ENCODE measurements at places on chromosomes 1 and 21. TPM values are rescaled to one million over a fixed set of nuclear protein-coding genes. Genes with fewer than 3 reads are reported as not detected.

DNA sequence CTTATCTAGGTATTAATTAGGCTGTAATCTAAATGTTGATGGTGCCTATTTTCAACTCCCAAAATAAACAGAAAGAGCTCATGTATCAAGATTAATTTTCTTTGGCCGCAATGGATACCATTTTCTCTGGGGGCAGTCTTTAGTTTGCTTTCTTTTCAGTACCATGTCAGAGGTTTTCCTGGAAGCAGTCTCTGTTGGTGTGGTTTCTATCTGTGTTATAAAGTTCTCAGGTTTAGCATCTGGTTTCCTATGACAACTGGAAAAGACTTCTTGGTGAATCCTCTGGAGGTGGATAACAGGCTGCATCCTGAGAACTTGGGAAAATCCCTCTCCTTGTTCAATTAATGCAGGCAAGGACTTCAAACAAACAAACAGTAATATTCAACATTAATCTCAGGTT, 38.7 kb upstream of the BATF3 start:
- DNase-seq: peak; percentile 69

- DNase-seq: no peak
Observed at GRCh38 chr1:243902100-243902499, 52.1 kb upstream of the AKT3 start.

GRCh38 chr1:152735648-152736047, 22.2 kb upstream of the KPRP start:
- DNase-seq: no peak

GRCh38 chr1:56566994-56567393, 12.4 kb downstream of the PLPP3 start:
- DNase-seq: no peak

DNA sequence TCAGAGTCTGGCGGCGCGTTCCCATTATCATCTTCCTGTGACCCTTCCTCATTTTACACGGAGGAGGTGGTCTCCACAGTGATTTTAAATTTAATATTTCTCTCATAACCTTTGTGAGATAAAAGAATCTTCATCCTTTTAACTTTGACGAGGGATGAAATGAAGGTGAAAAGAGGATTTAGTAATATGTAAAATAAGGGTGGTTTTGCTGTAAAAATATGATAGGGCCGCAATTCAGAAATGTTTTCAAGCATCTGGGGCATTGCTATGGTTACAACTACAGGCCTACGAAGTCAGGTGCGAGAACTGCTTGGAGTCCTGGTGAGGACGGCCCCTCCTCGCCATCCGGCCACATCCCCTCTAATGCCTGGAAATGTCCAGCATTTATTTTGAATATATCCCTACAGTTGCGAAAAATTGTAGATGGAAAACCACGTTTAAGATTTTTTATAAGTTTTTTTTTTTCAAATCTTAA, 422 bp upstream of the RSBN1 start:
- no peak for DNase-seq

DNA sequence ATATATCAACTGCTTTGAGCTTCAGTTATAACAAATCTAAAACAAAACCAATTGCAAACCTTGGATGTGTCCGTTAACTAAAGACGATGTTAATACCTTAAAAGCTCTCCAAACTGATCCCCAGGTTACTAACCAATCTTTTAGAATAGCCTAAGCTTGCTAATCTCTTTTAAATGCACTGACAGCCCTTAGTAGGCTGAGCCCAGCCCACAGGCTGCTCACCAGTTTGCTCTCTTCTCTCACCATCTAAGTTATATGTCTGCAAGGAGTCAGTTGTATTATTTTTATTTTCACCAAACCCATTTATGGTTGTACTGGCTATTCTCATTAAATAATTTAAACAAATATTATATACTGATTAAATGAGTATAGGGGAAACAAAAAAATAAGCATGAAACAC, 199.5 kb downstream of the ADGRL2 start:
- no peak for DNase-seq

DNA sequence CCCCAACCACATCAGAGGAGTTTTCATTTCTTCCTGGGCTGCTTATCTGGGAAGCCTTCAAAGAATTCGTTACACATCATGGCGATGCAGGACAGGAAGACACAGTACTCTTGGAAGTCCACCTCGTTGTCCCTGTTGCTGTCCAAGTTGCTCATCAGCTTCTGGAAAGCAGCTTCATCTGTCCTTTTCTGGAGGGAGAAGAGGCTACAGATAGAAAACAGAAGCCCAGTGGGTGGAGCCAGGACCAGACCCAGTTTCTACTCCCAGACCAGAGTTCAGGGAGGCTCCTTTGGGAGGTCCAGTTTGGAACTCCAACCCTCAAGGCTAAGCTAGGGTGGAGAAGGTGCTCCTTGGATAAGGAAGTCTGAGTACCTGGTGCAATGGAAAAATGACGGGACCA, 1.9 kb downstream of the S100A4 start:
- no peak for DNase-seq

DNA sequence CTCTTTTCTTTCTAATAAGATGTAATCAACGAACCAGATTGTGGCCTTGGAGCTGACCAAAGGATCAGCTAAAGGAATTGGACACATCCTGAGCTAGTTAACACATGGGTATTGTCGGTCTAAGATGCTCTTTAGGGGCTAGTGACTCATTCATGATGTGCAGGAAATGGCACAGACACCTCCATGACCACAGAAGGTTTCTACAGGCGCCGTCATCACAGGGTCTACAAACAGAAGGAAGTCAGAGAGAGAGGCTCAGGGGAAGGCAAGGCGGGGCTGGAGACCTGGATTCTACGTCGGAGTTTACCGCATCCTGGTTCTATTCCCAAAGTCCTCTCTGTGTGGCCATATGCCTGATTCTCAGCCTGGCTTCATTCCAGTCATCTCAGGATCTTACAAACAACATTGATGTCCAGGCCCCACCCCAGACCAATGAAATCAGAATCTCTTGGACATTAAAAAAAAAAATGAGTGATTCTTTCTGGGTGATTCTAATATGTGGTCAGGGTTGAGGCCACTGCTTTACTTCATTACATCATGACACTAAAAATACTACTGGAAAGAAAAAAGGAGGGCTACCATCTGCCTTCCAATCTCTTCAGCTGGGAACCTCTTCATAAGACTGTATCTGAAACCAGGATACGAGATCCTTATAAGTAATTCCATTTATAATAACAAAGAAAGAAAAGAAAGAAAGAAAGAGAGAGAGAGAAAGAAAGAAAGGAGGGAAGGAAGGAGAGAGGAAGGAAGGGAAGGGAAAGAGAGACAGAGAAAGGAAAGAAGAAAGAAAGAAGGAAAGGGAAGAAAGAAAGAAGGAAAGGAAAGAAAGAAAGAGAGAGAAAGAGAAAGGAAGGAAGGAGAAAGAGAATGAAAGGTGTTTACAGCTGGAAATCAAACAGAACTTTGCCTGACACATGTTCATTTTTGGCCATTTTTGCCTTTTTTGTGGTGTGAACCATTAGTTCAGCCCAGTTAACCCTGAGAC, 11.6 kb upstream of the KCNJ15 start:
- DNase-seq: peak; percentile 98

DNA sequence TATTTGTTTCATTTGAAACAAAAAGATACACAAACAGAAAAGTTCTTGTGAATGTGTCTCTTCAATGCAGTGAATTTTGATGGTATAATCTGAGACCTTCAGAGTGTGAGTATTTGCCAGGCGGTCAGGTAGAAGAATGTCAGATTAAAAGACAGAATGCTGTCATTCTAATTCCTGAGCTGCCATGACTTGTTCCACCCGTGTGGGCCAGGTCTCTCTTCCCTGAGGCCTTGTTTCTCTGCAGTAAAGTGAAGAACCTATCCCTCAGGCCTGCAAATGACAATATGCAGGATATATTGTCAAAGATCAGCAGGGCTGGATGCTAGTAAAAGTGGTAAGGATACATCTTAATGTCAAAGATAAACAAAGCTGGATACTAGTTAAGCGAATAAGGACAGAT, 111.4 kb downstream of the ZP4 start:
- no peak for DNase-seq

- peak; percentile 52 for DNase-seq
Observed at GRCh38 chr1:33298623-33299277, 22.1 kb downstream of the A3GALT2 start.

GRCh38 chr1:60857851-60858250, 224.5 kb upstream of the NFIA start:
- no peak for DNase-seq

DNA sequence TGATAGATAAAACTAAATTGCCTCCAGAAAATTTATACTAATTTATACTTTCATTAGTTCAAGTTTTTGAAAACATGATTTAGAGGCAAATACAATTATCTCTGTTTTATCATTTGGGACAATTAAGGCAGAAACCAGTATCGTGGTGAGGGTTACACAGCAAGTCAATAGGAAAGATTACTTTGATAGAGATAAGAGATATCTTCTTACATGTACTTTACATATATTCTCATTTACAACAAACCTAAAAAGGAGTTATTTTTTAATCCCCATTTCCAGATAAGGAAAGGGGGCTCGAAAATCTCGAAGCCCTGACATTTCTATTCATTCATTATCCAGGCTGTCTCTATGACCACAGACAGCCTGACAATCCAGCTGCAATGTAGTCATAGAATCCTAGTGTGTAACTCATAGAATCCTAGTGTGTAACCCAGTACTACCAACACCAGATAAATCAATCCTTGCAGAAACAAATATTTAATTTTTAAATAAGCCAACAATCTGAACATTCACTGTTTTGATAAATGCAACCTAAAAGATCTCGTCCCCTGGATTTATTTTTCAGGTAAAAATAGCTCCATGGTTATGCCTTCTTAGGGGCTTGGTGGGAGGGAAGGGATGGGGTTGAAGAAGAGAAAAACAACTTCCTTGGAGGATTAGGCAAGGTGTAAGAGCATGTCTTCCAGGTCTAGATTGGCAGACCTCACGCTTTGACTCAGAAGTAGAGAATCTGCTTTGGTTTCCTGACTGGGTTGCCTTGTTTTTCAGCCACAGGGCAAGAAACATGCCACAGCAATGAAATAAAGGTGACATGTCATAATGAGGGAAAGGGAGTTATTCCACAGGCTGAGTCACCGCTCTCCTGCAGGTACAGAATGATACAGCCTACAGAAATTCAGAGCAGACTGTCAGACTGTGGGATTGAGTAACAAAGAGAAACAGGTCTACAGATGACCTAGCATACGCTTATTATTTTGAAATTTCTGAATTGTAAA, 45.6 kb downstream of the IRF2BP2 start:
- peak; percentile 88 for DNase-seq

GRCh38 chr1:234326497-234327366, 46.5 kb upstream of the COA6 start:
- DNase-seq: peak; percentile 43

DNA sequence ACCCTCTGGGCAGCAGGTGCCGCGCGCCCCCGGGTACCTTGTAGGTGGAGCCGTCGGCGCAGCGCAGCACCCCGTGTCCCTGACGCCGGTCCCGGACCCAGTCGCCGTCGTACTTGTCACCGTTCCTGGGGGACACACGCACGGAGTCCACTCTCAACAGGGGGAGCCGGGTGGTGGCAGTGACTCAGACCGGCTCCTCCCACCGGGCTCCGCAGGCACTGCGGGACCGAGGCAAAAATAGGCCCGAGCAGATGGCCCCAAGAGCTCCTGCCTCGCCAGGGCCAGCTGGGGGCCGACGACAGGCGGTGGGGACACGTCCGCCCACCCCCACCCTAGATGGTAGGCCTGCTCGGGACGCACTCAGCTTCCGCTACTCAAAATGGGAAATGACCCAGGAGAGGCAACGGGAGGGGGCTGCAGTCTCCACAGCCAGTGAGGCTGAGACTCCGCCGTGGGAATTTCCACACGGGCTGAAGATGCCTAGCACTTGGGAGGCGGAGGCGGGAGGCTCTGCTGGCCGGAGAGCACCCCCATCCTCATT, 6.3 kb downstream of the MORN1 start:
- no peak for DNase-seq

DNA sequence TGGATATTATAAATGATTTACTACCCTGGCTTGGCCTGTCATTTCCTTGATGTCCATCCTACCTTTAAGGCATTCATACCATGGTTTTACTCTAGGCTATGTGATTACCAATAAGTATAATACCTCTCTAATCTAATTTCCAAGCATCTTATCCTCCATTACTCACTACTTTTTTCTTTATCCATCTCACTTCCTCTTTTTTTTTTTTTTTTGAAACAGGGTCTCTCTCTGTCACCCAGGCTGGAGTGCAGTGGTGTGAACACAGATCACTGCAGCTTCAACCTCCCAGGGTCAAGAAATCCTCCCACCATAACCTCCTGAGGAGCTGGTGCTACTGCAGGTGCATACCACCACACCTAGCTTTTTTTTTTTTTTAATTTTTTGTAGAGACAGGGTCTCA, 39.9 kb downstream of the INKA2 start:
- no peak for DNase-seq

GRCh38 chr1:85692730-85693314, 15.4 kb downstream of the ZNHIT6 start:
- DNase-seq: peak; percentile 78

- DNase-seq: no peak
Observed at GRCh38 chr21:44795342-44795741, 6.3 kb downstream of the UBE2G2 start.

GRCh38 chr1:58699011-58699762, 675 bp downstream of the MYSM1 start:
- DNase-seq: no peak

DNA sequence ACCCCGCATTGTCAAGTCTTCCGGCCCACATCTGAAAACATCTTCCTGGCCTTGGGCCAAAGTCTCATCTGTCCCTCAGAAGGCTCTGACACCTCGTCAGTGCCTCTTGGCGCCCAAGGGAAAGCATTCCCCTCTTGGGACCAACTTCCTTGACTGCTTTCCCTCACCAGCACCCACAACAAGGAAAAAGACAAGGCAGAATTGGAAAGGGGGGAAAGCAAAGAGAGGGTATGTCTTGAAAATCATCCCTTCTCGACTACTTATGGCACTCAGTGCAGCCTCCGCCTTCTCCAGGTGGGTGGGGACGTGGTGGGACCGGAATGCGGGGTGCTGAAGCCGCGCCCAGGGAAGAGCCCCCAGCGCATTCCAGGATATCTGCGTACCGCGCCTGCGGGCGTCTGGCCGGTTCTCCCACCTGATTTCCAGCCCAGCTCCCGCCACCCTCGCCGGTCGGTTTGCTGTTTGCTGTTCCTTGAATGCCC, 554 bp upstream of the SLC39A1 start:
- DNase-seq: no peak

DNA sequence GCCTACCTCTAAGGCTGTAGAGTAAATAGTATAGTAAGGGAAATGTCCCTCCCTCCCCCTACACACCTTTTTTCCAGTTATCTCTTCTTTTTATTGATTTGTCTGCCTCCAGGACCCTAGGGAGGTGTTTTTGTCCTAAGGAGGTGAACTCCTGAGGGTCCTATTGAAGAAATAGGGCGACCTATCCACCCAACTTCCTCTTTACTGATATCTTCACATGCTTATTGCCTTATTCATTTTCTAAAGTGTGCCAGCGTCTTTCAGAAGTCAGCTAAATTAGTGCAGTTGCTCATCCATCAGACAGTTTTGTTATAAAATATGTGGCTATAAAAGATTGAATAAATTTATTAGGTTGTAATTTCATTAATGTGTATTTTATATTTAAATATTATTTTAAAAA, 5.9 kb downstream of the BACH1 start:
- DNase-seq: no peak

The MMP23B gene
- total RNA-seq: 1.1 TPM

The MCOLN2 gene
- total RNA-seq: 1.1 TPM

The HTR6 gene
- not detected for total RNA-seq

The S100A11 gene
- total RNA-seq: 117 TPM

The TMCC2 gene
- 2.0 TPM for total RNA-seq

The CTNNBIP1 gene
- total RNA-seq: 24.7 TPM

The SMIM34 gene
- total RNA-seq: not detected

The OR2T1 gene
- total RNA-seq: not detected

The DDR2 gene
- total RNA-seq: 245 TPM

The CADM3 gene
- not detected for total RNA-seq

The NEK7 gene
- 297 TPM for total RNA-seq

The LCE1D gene
- not detected for total RNA-seq
